ENCODE measurements at places on chromosomes 11 and 22.

DNA sequence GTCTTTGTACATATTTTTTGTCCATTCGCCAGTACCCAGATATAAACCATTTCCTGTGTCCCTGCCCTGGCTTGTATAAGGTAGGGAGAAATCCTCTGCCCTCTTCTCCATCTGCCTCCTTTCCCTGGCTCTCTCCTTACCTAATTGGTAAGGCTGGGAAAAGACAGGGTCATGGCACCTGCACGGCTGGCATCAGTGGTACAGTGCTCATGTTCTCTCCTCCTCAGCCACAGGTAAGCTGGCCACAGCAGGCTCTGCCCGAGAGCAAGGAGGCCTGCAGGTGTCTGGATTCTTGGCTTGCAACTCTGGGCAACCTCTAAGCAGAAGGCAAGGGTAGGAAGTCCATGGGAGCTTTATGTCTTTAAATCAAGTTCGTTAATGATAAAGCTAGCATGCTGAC is 419.9 kb downstream of the BUD13 start:
- DNase-seq = no peak

GRCh38 chr11:78069465-78069864 is 5.8 kb downstream of the THRSP start:
- no peak for DNase-seq

DNA sequence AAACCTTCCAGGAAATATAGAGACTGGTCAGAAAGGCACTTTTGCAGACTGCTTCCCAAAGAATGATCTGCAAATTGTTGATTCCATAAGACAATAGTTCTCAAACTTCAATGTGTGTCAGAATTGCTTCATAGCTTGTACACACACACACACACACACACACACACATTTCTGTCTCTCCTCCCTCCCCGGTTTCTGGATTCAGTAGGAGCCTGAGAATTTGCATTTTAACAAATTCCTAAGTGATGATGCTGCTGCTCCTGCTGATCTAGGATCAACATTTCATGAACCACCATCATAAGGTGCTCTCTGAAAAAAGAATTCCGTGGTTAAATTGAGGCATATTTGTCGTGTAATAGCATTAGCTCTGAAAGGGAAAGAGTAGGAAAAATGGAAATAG is 35.3 kb upstream of the FZD4 start:
- no peak for DNase-seq

DNA sequence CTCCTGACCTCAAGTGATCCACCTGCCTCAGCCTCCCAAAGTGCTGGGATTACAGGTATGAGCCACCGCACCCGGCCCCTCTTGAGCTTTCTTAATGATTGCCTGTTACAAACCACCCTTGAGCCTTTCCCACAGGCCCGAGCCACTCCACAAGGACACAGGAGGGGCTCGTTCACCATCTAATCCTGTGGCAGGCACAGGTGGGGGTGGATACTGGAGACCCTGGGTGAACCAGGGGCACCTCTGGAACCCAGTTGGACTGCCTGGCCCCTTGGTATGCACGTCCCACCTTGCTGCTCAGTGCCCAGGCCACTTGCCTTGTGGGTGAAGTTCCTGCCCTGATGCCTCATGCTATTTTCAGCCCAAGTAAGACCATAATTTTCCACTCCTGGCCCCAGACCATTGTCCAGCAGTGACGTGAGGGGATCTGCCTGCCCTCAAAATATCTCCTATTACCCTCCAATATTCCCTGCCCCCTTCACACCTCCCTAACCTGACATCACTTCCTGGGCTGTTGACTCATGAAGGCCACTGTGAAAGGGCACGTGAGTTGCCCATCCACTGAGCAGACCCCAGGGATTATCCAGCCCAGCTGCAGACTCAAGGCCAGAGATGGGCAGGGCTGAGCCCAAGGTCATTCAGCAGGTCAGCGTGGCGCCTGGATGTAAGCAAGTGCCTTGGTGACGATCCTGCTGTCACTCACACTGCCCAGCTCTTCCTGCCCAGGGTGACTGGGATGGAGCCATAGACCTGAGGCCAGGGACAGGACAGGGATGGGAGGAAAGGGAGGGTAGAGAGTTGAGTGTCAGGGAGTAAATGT is 19.6 kb downstream of the P2RY2 start:
- no peak for DNase-seq

DNA sequence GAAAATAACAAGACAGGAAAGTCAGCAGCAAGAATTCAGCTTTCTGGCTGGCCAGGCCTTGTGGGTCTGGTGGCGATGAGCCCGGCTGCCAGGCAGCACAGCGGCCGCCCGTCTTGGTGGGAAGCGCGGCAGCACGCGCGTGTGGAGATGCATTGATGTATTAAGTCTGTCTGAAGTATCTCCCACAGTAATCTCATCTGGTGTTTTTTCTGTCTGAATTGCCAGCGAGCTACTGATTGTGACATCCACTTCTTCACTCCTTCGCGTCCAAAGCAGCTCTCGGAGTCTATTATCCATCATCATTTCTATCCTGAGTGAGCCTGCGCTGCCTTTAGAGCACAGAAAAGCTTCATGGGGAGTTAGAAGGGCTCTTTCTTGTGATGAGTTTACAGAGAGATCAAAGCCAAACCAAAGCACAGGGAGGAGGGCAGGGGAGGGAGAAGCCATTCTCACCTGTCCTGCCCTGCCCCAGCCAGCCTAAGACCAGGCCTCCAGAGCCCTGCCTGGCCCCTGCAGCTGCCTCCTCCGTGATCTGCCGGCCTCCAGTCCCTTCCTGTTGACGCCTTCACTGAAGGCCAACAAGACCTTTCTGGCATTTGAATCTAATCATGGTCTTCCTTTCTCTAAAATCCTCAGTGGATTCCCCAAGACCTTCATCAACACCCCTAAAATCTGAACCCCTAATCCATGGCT is 1419.0 kb downstream of the TBC1D22A start:
- DNase-seq = no peak

DNA sequence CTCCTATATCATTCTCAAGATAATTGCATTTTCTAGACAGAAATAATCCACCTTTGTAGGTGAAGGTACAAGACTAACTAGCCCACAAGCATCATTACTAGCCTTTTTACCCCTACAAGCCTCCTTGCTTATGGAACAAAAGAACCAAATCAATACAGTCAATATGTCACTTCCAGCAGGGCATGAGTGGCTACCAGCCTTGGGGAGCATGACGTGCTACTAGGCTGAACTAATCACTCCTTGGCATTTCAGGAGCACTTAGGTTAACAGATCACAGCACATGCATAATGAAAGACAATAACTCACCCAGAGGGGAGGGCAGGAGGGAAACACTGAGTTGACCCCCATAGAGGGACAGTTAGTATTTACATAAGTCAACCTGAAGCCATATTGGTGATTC is 2.7 kb downstream of the DRD2 start:
- no peak for DNase-seq

GRCh38 chr11:111462329-111462728 is 49.9 kb downstream of the BTG4 start:
- no peak for DNase-seq

DNA sequence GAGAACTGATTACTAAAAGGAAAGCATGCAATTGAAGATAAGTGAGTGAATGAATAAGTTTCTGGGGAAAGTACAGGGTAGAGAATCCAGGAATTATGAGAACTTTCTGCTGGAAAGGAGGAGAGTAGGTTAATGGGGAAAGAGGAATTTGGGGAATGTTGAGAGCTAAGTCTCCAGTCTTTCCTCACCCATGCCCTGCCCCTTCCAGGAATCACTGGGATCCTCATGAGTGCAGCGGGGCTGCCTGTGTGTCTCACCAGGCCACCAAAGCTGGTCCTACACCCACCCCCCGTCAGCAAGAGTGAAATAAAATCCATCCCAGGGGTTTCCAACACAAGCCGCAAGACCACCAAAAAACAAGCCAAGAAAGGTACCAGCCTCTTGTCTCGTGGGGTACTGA is 17.0 kb downstream of the DTX4 start:
- no peak for DNase-seq

DNA sequence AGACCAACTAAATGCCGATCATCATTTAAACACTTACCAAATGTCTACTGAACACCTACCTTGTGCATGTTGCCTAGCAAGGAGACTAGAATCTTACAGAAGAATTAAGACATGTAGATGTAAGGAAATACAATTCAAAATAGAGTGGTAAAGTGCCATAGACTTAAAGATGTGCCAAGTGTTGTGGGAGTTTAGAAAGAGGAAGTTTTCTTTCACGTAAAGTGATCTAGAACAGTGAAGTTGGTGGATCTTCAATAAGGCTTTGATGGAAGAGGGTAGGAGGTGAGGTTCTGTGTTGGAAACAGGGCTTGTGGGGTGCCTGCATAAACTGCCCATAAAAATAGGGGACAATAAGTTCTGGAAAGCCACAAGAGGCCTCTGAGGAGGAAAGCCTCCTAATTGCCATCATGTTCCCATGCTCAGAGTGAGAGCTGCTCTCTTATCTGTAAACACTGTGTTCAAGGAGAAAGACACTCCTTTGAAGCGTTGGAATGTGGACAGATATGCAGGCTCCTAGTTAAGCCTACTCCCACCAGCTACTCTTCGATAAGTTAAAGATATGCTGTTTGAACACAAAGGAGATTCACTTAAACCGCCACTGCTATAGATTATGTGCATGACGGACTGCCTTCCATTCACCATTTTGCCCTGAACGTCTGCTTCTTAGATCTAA is 66.7 kb downstream of the HSD17B12 start:
- DNase-seq = no peak

GRCh38 chr22:28410050-28410816 is 269.4 kb downstream of the TTC28 start:
- no peak for DNase-seq

- no peak for DNase-seq
Measured at GRCh38 chr11:64092111-64092760, 56.5 kb downstream of the FLRT1 start.

DNA sequence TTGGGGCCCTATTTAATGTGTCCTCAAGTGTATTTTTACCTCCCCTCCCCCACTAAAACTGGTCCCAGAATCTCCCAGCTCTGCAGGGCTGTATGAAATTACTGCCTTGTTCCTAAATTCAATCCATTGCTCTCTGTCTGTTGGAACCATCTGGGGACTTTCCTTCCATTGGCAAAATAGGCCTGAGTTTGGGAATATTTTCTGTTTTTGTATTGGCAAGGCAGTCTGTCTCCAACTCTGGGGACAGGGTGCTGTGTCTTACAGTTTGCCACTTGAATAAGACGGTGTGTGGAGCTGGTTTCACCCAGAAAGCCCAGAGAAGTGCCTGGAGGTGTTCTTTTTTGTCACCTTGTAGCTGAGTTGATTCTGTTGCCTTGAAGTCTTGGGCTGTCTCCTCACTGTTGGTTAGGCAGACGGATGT is 1.3 kb downstream of the PACS1 start:
- no peak for DNase-seq

GRCh38 chr11:116335078-116335477 is 437.7 kb downstream of the BUD13 start:
- DNase-seq = no peak

- DNase-seq = no peak
Measured at GRCh38 chr11:119426142-119426541, 3.2 kb upstream of the THY1 start.

GRCh38 chr11:66443602-66444001 is 5.0 kb upstream of the MRPL11 start:
- no peak for DNase-seq

DNA sequence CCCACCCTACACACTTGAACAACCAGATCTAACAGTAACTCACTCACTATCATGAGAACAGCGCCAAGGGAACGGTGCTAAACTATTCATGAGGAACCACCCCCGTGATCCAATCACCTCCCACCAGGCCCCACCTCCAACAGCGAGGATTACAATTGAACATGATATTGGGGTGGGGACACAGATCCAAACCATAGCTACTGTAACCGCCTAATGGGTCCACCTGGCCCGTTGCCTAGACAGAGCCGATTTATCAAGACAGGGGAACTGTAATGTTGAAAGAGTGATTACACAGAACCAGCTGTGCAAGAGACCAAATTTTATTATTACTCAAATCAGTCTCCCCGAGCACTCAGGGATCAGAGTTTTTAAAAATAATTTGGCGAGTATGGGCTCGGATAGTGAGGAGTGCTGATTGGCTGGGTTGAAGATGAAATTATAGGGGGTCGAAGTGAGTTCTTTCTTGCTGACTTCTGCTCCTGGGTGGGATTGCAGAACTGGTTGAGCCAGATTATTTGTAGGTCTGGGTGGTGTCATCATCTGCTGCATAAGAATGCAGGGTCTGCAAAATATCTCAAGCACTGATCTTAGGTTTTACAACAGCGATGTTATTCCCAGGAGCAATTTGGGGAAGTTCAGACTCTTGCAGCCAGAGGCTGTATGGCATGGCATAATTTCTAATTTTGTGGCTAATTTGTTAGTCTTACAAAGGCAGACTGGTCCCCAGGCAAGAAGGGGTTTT is 17.9 kb upstream of the ZC3H12C start:
- no peak for DNase-seq

- no peak for DNase-seq
Measured at GRCh38 chr11:9092072-9092471, 673 bp upstream of the SCUBE2 start.

DNA sequence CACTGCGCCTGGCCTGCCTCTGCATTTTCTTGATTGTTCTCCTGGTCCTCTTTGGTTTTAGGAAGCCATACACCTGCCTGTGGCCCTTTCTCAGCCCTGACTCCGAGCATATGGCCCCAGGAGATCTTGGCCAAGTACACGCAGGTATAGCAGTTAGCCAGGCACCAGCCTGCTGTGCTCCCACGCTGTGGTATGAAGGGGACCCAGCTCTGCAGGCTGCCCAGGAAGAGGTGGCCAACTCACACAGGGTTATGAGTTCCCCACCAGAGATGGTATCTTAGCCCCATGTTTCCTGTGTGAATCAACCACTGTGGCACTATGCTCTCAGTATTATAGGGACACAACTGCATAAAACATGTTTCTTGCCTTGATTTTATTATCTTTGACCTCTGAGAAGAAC is 31.1 kb downstream of the SGSM3 start:
- DNase-seq = no peak
